ENCODE measurements at places on chromosomes 3 and 15.

DNA sequence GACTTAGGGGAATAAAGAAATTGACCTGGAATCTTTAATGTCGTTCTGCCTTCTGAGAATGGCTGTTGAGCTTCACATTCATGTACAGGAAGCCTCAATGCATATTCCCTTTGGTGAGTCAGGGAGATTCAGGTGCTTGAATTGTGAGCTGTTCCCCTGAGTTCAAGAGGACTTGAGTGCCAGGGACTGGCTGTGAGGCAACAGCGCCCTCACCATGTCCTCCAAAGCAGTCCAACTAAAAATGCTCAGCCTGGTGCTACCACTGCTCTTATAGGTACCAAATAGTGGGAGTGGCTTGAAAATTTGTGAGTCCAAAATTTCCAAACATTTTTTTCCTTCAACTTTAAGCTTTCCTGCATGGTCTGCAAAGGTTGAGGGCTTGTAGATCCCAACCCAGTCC lies 54.1 kb downstream of the LEO1 start:
- DNase-seq, result no peak

GRCh38 chr15:66025972-66026371 lies 156.7 kb downstream of the RAB11A start:
- DNase-seq, result no peak

DNA sequence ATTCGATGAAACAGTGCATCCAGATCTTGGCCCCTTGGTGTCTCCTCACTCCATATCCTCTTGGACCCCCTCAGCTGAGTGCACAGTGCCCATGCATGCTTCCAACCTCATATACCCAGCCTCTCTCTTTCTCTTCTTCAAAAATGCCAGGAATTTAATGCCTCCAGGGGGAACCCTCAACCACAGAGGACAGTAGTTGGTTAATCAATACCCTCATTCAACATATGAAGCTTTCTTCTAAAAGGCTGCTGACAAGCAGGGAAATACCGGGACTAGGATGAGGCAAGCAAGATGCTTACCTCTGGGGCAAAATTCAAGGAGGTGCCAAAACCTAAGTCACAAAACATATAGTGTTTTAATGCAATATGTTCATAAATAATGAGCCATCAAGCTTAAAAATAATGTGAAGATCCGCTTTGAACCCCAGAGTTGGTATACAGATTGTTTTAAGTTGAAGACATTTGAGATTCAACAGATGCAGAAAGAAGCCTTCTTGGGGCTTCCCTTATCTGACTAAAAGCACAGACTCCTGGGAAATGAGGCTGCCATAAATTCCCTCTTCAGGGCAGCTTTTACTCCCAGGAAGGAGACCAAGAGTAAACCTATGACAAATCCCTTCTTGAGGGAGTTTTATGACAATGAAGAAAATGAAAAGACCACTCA lies 48.2 kb upstream of the FHIT start:
- no peak for DNase-seq

DNA sequence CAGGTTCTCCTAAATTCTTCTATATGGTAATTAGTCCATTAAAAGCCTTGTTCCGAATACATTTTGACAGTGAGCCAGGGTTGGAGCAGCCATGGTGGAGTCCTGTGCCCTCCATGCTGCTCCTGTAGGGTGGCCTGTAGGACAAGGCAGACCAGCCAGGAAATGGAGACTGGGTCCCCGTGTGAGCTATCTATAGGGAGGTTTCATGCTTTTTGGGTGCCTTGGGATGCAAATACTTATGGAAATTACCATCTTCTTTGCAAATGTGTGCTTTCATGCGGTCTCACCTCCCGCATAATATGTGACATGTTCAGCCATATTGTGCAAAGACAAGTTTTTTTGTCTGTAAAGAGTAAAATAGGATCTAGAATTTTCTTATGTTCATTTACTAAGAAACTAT lies 58.0 kb upstream of the FURIN start:
- DNase-seq, result no peak

DNA sequence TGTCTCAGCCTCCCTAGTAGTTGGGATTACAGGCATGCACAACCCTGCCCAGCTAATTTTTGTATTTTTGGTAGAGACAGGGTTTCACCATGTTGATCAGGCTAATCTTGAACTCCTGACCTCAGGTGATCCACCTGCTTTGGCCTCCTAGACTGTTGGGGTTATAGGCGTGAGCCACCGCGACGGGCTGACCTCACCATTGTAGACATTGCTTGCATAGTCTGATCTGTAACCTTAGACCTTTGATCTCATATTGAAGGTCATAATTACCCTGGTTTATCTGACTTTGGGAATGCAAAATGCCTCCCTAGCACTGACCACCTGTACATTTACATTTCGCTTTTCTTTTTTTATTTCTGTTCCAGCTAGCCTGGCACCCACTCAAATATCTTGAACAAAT lies 31.2 kb downstream of the ADGRG7 start:
- no peak for DNase-seq

DNA sequence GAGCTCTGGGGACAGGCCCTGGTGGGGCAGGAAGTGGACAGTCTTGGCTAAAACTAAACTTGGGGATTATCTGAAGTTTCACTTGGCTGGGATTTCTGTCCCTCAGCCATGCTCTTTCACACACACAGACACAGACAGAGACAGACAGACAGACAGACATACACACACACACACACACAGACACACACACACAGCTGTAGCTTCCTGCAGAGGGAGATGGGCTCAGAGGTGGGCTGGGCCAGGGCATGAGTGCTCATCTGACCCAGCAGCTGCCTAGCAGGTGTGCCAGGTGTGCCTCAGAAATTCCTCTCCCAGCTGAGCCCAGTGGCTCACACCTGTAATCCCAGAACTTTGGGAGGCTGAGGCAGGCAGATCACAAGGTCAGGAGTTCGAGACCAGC lies 3.3 kb downstream of the RHOV start:
- DNase-seq, result no peak

- DNase-seq, result no peak
These were observed 81.0 kb downstream of the PLXNA1 start for GRCh38 chr3:127063916-127064315.

GRCh38 chr3:170867143-170867937 lies 2.7 kb downstream of the RPL22L1 start:
- DNase-seq, result no peak

Measured in CD4-positive, alpha-beta T cell treated with Interleukin-6 at 100 ng/mL for 8 hours (primary cell).